ENCODE measurements at places on chromosomes 5 and 9.
A peak's percentile ranks its signal among the peaks of the same experiment; 100 is the strongest.

- no peak for DNase-seq
These were observed 21.1 kb upstream of the DMRTA1 start for GRCh38 chr9:22425551-22425950.

DNA sequence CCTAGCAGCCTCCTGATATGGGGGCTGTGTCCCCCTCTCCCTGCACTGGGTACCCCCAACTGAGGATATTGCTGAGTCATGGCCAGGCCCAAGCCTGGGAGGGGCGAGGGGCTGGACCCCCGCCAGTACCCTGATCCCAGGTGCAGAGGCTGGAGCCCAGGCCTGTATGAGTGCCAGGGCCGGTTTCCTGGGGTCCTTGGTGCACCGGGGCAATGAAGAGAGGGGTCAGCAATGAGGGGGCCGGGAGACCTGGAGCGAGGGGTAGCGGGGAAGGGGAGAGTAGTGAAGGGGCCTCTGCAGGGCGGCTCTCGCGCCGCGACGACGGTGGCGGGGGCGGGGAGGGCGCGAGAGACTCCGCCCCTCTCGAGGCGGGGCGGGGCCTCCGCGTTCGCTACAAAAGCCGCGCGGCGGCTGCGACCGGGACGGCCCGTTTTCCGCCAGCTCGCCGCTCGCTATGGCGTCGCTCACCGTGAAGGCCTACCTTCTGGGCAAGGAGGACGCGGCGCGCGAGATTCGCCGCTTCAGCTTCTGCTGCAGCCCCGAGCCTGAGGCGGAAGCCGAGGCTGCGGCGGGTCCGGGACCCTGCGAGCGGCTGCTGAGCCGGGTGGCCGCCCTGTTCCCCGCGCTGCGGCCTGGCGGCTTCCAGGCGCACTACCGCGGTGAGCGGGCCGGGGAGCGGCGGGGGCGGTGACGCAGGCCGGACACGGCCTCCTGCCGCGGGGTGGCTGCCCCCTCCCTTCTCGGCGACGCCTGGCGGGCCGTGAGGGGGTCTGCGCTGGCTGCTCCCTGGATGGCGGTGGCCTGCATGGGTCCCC, at the start of gene SQSTM1:
TSS of gene SQSTM1 (plus strand) at position 423 of the 815 bp plus-strand sequence. CDS start at position 455, 32 bp downstream.
- peak; percentile 81 for DNase-seq

- DNase-seq: peak; percentile 15
These were observed 941 bp downstream of the XPA start for GRCh38 chr9:97695995-97696802.

- no peak for DNase-seq
These were observed 928.5 kb downstream of the TLE4 start for GRCh38 chr9:80500300-80500699.

DNA sequence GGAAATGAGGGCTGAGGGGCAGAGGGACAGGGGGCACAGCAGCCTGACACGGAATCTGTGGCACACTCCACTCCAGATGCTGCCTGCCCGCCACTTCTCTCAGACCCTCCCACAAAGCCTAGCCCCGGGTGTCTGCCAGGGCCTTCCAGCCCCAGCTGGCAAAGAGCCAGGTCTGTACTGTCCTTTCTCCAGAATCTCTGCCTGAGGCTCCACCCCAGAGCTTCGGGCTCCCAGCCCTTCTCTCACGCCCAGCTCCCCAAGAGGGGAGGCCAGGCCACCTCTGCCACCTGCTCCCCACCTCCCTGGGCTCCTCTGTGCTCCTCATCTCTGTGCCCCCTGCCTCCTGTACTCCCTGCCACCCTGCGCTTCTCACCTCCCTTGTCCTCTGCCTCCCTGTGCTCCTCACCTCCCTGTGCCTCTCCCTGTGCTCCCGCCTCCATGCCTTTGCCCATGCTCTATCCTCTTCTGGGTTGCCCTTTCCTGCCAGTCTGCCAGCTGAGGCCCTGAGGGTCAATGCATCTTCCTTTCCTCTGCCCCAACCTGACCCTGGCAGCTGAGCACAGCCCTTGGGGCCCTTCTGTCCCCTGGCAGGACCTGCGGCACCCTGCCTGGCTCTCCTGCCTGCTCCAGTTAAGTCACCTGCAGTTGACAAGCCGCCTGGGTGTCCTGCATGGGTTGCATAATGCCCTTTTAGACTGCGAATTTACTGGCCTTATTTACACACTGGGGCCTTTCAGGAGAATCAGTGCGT, 36.4 kb downstream of the RASGEF1C start:
- DNase-seq: no peak

GRCh38 chr9:78692871-78693270, 395.9 kb downstream of the PSAT1 start:
- DNase-seq: no peak

DNA sequence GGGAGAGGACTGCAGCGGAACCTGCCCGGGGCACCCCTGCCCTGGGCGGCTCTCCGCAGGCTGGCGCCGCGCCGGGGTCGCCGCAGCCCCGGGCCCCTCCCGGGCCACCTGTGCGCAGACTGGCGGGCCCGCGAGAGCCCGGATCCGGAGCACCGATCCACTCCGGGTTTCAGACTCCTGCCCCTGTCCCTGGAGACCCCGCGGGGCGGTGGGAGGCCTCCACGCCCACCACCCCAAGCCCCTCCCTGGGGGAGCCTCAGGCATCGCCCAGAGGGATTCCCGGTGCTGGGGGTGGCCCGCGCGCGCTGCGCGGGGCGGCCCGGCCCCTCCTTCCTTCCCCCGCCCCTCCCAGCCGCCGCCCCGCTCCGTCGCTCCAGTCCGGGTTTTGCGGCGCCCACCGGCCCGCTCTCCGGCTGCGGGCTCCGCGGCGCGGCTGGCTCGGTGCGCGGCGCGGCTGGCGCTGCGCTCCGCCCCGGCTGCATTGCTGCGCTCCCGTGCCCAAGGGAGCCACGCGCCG, at the start of gene UNC5A:
TSS of gene UNC5A (plus strand) at position 479 of the 517 bp plus-strand sequence. CDS start 192 bp downstream, outside the sequence.
- DNase-seq: peak; percentile 57

DNA sequence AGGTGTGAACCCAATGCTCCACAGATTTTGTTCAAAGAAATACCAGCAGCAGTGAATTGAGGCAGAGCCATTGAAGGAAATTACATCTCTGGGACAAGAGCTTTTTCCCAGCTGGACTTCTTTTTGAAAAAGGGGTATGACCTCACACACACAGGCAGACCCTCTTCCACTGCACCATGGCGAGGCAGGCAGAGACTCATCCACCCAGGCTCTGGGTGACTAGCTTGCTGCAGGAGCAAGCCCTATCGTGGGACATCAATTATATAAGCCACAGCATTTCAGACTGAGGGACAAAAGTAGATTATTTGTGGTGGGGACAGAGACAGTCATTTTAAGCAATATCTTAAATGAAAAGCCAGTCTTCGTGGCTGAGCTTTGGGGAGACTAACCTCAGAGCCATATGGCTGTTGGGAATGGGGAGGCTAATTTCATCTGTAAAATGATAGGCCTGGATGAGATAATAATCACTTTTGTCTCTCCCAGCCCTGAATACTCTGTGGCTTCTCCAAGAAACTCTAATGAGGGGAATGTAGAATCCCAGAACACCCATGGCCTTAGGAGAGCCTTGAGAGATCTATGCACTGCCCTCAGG, 113.1 kb upstream of the TNC start:
- DNase-seq: no peak

DNA sequence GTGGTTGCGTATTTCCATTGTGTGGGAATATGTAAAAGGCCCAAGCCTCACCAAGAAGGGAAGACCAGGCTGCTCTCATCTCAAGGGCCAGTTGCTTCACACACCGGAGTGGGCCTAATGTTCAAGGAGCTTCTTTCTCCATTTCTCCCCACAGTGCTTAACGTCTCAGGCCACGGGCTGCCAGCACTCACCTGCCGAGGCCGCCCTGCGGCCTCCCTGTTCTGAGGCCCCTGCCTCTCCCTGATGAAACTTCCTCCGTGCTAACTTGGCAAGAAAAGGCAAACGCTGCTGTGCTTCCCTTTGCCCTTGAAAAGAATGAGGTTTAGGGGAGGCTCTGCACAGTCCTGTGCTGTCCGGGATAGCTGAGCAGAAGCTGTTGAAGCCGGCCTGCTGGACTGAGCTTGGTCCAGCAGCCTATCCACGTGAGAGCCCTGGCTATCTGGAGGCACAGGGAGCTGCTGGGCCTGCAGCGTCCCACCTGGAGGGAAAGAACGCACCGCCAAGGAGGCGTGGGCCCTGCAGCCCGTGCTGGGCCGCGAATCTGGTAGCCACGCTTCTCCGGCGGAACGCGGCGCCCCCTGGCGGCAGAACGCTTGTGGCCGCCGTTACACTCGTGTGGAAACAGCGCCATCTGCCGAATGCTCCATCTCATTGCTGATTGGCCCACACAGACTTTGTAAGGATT, 73.5 kb upstream of the PRSS3 start:
- DNase-seq: peak; percentile 81

DNA sequence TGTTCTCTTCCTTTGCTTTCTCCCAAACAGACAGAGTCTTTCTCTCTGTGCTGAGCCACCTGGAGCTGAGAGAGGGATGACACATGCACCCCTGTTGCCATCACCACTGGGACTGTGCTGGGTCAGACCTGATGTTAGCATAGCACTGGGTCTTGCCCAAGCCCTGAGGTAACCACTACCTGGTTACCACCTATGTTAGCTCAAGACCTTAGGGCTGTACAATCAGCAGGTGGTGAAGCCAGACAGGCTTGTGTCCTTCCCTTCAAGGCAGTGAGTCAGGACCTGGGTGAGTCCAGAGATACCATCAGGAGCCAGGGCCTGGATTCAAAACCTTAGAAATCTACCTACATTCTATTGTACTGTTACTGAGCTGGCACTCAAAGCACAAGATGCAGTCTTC, 32.1 kb downstream of the FST start:
- DNase-seq: peak; percentile 79

DNA sequence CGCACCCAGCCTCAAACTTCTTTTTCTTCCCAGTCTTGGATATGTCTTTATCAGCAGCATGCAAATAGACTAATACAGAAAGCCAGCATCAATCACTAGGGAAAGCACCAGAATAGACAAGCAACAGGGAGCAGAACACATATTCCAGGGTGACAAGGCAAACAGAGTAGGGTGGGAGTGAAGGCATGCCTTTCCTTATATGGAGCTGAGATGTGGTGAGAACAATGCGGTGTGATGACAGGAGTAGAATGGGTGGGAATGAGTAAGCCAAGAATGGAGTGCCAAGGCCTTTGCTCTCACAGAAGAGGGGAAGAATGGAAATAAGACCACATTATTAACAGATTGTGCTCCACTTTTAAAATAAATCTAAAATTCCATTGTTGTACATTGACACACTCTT, 115.6 kb downstream of the CETN3 start:
- DNase-seq: peak; percentile 66

- peak; percentile 88 for DNase-seq
These were observed at the start of gene RXRA for GRCh38 chr9:134325813-134326723. TSS of gene RXRA (plus strand) at chr9:134326455. CDS start at chr9:134326632, 177 bp downstream.

DNA sequence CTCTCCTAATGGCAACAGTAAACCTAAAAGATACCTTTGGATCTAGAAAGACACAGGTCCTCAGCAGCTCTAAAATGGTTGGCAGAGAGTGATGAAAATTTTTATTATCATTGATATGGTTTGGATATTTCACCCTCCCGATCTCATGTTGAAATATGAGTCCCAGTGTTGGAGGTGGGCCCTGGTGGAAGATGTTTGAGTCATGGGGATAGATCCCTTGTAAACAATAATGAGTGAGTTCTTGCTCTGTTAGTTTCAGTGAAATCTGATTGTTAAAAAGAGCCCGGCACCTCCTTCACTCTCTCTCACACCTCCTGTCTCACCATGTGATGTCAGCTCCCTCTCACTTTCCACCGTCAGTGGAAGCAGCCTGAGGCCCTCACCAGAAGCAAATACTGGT, 117.7 kb downstream of the FRMD3 start:
- DNase-seq: no peak

- DNase-seq: peak; percentile 36
These were observed 519.0 kb upstream of the DAB2 start for GRCh38 chr5:39943811-39944210.

DNA sequence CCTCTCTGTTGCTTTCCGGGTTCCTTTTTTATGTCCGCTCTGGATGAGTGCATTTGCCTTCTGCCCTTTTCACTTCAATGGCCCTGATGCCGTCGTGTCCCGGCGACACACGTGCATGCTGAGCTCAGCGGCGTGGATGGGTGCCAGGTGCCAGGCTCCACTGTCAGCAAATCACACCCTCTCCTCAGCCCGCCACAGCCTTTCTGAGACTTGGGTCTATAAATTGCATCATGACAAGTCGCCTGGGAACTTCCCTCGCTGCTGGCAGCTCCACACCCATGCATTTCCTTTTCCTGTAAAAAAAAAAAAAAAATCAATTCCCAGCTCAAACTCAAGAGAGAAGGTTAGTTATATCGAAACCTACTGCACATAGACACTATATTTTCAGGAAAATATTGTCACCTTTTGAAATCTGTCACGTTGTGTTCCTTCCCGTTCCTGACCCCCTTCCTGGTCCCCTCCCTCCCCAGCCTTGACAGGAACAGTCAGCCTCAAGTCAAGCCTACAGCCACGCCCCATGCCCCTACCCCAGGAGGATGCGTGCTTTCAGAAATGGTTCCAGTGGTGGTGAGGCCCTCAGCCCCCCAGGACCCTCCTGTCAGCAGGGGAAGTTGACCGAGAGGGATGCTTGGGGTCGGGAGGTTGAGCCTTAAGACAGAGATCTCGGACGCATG, 110.3 kb upstream of the PTCH1 start:
- no peak for DNase-seq

DNA sequence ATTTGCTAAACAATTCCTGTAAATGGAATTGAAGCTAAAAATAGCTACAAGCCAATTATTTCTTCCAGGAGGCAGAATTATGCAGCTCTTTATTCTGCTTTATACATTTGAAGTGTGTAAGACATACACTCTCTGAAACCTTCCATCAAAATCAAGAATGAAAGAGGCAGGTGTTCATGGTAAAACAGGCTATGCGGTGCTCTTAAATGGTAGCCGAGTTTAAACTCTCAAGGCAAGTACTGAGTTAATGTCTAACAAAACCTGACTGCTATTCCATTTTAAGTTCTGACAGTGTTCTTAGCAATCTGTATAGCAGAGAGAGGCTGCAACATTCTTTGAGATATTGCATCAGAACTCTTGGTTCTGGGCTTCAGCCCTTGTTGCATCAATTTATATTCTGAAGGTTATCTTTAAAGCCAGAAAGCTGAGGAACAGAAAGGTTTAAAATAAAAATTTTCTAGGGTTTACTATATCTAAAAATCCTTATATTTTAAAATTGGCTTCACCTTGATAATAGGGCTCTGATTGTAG, 248.3 kb upstream of the CCNG1 start:
- no peak for DNase-seq

GRCh38 chr9:110777876-110778215, 109.3 kb downstream of the MUSK start:
- DNase-seq: no peak

DNA sequence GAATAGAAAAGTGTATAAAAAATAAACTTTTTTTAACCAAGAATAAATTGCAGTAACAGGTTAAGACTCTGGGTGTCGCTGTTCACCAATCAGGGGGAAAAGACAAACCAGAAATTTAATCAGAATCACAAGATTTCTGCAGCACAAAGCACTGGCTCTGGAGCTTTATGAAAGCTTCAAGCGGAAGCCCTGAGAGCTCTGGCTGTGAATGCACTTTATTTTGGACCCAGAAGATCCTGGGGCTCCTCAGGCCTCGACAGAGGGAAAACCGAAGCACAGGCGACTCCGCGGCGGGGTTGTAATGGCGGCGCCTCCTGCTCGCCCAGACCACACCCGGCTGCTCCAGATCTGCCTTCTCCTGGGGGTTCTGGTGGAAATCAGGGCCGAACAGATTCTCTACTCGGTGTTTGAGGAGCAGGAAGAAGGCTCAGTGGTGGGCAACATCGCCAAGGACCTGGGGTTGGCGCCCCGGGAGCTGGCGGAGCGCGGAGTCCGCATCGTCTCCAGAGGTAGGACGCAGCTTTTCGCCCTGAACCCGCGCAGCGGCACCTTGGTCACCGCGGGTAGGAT, at the start of gene PCDHGA4:
TSS of gene PCDHGA4 (plus strand) at position 122 of the 570 bp plus-strand sequence. CDS start at position 209, 87 bp downstream.
- no peak for DNase-seq

GRCh38 chr9:19440823-19441580, 32.2 kb downstream of the ACER2 start:
- peak; percentile 11 for DNase-seq

All from epithelial cell of esophagus (primary cell).